ENCODE measurements at places on chromosomes 3 and 15.

DNA sequence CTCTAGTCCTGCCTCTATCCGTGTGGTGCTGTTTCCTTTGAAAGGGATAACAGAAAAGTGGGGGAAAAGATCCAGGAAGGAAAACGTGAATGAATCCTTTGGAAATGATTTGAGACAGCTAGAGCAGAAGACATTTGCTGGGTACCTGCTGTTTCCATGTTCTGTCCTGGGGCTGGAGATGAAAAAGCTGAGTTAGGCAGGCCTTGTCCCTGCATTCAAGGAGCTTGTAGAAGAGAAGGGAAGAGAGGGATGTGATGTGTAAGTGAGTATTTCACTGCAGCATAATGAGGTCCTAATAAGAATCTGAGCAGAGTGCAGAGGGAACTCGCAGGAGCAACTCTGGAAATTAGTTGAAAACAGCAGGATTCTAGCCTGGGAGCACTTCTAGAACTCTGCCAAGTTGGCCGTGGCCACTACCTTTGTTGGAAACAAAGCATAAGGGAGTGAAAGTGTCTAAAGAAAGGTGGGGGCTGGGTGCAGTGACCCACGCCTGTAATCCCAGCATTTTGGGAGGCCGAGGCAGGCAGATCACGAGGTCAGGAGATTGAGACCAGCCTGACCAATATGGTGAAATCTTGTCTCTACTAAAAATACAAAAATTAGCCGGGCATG lies 13.8 kb upstream of the SEMA4B start:
- DNase-seq, result no peak

- no peak for DNase-seq
Measured at GRCh38 chr15:57726411-57726810, 19.9 kb downstream of the POLR2M start.

- no peak for DNase-seq
Measured at GRCh38 chr3:143482106-143483088, 362.8 kb downstream of the CHST2 start.

DNA sequence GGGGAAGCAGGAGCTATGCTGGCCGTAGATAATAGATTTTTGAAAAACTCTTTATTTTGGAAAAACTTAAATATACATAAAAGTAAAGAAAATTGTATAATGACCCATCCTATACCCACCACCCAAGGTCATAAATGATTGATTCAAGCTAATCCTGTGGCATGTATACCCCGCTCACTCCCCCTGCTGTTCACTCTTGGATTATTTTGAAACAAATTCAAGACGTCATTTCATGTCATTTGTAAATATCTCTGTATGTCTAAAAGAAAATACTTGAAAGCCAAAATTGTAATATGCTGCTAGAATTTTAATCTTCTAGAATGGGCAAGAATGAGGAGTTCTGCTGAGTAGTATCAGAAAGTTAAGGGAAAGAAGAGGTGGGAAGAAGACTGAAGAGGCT lies 241.7 kb downstream of the FEZF2 start:
- no peak for DNase-seq

- DNase-seq, result no peak
Measured at GRCh38 chr3:132983143-132983770, 54.9 kb upstream of the TMEM108 start.

- peak; percentile 25 for DNase-seq
Measured at GRCh38 chr15:41928637-41929620, 35.1 kb upstream of the SPTBN5 start.

DNA sequence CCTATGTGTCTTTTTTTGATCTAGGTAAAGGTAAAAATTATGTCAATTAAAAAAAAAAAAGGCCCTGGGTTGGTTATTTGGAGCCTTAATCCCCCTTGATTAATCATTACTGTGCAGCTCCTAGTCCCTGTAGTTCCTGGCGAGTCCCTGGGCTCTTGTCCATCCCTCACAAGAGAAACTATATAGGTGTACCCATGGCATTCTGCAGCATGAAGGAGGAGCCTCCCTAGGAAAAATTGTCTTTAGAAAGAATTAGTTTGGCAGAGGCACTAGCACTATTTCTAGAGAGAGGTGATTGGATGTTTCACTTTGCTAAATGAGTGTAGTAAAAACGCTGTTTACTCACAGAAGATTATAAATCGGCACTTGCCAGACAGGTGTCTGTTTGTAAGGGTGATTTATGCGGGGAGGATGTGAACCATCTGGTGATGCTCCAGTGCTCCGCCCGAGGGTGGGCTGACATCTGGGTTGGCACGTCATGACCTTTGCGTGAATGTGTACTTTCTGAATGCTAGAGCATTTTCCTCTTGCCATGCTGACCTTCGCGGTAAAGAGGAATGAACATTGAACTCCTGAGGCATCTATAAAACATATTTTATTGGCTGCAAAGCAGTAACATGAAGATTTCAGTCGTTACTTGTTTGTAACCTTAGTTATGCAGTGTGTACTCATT lies 12.6 kb downstream of the PLCL2 start:
- DNase-seq, result no peak

- DNase-seq, result no peak
Measured at GRCh38 chr15:25249236-25250010, 189.4 kb downstream of the UBE3A start.
